ENCODE measurements at places on chromosomes 7 and 10. TPM values are rescaled to one million over a fixed set of nuclear protein-coding genes. Genes with fewer than 3 reads are reported as not detected.

The CCDC6 gene
- 31.0 TPM for total RNA-seq

The IGFBP1 gene
- total RNA-seq = 49.0 TPM

The TMEM270 gene
- total RNA-seq = 0.23 TPM

The SLC16A12 gene
- 0.19 TPM for total RNA-seq

The ARPC1A gene
- 129 TPM for total RNA-seq

The PYROXD2 gene
- total RNA-seq = 4.1 TPM

All from A549 treated with ZK216348 at 1 μM for 4 hours (cell line).